Fibroblast of skin of right quadriceps (primary cell): ENCODE measurements at places on chromosomes 5 and 9.

GRCh38 chr5:151298063-151298855 lies 5.3 kb downstream of the SLC36A3 start:
- DNase-seq: peak; percentile 44

GRCh38 chr5:53749621-53750020 lies 189.2 kb downstream of the NDUFS4 start:
- peak; percentile 76 for DNase-seq

DNA sequence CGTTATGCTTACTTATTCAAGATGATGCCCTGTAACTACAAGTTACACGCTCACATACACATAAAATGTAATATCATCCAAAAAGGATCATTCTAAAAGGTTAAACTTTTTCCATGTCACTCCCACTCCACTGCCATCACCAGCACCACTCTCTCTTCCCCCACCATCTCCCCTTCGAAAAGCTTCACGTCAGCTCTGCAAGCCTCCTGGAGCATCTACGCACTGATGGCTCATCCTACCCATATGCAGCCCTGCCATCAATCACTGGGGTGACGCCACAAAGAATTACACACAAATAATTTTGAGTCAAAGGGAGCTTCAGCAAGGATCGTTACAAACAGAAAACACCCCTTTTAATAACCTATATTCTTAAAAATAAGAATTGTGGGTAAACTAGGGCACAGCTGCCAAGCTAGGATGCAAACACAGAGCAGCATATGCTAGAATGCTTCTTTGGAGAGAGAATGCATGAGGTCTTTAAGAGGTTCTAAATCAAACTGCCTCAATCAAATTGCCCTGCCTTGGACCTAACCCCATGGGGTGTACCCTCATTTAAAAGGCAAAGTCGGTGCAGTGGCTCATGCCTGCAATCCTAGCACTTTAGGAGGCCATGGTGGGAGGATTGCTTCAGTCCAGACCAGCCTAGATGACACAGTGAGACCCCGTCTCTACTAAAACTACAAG lies 56.1 kb downstream of the SHB start:
- DNase-seq: no peak

GRCh38 chr9:129624168-129624759 lies 1.7 kb upstream of the NTMT1 start:
- DNase-seq: peak; percentile 56

GRCh38 chr5:60738461-60738860 lies 38.5 kb upstream of the DEPDC1B start:
- DNase-seq: no peak

DNA sequence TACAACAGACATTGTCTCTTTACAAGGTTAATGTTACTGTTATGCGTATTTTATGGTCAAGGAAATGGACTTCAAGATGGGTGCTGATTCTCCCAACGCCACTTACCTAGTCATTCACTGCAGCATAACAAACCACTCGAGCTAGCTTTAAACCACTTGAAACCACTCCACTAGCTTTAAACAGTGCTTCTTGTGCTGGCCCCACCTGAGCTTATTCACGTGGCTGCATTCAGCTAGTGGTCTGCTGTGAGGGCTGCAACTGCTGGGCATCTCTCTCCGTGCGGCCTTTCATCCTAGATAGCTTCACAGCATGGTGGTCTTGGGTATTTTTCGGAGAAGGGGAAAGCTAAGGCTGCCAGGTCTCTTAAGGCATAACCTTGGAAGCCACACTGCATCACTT lies 3.5 kb upstream of the HRH2 start:
- DNase-seq: no peak

DNA sequence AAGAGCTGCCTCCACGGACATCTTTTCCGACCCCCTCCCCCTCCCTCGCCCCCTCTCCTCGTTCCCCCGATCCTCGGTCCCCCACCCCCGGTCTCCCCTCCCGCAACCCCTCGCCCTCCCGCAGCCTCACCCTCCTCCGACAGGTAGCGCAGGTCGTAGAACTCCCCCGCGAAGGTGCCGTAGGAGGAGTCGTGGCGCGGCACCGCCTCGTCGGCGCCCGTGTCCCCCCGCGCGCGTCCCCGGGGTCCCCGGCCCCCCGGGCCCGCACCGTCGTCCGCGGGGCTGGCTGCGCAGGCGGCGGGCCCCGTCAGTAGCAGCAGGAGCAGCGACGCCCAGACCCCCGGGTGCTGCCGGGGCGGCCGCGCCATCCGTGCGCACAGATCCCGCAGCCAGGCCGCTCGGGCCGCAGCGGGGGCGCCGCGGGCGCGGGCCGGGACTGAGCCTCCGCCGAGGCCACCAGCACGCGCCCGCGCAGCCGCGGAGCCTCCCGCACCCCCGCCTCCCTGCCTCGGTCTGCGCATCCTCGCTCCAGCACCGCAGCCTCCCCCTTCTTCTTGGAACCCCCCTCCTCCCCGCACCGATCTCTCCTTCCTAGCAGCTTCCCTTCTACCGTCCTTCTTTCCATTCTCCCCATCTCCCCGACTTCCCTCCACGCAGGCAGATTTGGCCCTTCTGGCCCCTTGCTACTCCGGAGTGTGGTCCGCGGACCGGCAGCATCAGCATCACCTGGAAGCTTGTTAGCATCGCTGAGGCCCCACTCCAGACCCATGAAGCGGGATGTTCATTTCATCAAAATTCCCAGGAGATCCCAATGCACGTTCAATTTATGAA lies at the start of gene FRRS1L:
TSS of gene FRRS1L (minus strand) at position 479 of the 831 bp plus-strand sequence. CDS start at position 368, 111 bp downstream.
- no peak for DNase-seq

GRCh38 chr5:120552638-120553037 lies 88.5 kb downstream of the PRR16 start:
- DNase-seq: no peak

GRCh38 chr5:74500110-74500917 lies 140.2 kb downstream of the ENC1 start:
- DNase-seq: no peak

- DNase-seq: peak; percentile 75
These were observed 720 bp downstream of the TUSC1 start for GRCh38 chr9:25677301-25678146.

DNA sequence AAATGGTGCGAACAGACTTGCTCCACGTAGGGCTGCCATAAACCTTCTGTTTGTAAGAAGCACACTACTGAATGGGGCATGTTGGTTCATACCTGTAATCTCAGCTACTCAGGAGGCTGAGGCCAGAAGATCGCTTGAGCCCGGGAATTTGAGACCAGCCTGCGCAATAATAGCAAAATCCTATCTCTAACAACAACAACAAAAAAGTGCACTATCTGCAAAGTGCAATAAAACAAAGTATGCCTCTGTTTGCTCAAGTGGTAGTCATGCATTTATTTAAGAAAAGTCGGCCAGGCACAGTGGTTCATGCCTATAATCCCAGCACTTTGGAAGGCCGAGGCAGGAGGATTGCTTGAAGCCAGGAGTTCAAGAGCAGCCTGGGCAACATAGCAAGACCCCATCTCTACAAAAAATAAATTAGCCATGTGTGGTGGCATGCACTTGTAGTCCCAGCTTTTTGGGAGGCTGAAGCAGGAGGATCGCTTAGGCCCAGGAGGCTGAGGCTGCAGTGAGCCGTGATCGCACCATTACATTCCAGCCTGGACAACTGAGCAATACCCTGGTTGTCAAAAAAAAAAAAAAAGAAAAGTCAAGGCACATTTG lies 5.2 kb downstream of the ATPSCKMT start:
- no peak for DNase-seq

- DNase-seq: peak; percentile 32
These were observed 17.7 kb upstream of the RNF180 start for GRCh38 chr5:64147849-64148441.

DNA sequence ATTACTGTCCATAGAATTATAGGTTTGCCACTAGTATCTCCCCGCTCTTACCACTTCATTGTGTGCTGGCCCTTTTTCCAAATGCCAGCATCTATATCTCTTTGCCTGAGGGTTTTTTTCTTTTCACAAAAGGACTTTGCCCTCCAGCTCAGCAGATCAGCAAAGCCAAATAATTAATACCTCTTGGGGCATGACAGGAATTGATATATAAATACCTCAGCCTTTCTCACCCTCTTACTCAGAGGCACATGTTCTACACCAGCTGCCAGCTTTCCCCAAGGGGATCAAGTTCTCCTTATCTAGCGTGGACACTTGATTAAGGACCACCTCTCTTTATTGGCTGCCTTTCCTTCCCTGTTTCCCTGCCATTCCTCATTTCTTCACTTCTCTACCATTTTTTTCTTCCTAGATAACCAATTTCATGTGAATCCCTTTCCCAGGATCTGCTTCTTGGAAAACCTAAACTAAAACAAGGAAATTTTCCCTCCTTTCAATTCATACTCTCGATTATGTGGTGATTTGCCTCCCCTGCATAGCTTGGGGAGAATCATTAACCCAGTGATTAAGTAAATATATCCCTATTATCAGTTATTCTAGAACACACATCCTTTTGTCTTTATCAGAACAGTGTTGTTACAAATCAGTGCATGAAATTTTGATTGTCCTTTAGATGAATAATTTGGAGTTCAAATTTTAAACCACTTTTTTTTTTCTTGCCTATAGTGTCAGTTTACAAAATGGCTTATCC lies 6.9 kb upstream of the NUDT12 start:
- DNase-seq: no peak

- DNase-seq: no peak
These were observed 18.1 kb downstream of the PITX1 start for GRCh38 chr5:135015942-135016341.

DNA sequence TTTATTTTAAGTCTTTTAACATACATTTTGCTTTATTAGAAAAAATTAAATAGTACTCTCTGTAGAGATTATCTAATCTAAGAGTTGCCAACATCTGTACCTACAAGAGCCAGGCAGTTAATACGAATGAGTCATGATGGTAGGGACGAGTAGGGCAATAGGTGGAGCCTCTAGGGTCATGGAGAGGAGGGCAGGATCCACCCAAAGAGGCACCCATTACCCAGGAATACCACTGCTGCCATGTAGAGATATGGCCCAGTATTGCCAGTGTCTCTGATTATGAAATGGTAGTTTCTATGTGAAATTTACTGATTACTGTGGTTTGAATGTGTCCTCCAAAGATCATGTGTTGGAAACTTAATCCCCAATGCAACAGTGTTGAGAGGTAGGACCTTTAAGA lies 170.4 kb downstream of the PIK3R1 start:
- no peak for DNase-seq

GRCh38 chr9:90142580-90142979 lies 500.0 kb downstream of the DIRAS2 start:
- peak; percentile 32 for DNase-seq

DNA sequence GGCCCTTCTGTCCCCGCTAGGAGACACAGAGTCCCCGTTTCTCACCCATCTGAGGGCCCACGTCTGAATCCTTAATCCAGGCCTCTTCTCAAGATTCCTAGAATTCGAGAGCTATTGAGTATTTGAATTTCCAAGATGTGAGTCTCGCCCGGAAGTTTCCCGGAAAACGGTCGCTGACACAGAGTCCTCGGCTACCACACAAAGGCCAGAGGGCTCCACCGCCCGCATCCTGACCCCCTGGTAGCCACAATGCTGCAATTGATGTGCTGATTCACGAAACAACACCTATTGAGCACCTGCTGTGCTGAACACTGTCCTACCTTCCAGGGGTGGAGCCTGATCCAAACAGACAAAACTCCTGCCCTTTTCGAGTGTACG lies 670 bp upstream of the FBP1 start:
- DNase-seq: no peak

GRCh38 chr9:130867556-130867955 lies 29.1 kb downstream of the QRFP start:
- no peak for DNase-seq

DNA sequence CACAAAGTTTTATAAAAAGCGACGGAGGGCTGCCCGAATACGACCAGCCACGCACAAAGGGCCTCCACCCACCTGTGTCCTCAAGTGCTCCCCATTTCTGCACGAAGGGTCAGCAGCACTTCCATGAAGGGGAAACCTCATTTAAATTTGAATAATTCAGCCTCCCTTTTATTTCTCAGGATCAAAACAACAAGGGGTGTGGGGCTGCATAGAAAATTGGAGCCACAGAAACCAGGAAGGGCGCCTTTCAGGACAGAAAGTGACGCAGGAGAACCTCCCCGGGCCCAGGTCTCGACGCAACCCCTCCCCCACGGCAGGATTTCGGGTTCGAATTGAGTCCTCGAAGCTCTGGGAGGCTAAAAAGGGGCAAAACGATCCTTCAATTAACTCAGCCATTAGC lies 2.1 kb downstream of the NRARP start:
- no peak for DNase-seq

- DNase-seq: no peak
These were observed 176.9 kb downstream of the FGF1 start for GRCh38 chr5:142509026-142509425.

DNA sequence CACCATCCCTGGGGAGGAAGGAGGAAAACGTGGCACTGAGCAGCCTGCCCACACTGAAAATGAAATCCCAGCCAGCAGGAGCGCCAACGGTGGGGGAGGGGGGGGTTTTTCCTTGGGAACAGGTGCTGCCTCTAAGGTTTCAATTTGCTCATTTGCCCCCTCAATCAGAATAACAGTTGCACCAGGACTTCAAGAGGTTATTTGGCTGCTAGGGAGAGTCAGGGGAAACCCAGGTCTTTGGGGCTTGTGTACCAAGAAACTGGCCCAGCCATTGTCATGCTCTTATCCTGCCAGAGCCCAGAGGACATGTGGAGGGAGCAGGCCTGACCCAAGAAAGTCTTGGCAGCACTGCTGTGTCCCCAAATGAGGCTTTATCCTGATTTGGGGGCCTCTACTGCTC lies 66.5 kb downstream of the NDFIP1 start:
- no peak for DNase-seq

- DNase-seq: peak; percentile 83
These were observed 49.8 kb downstream of the NR6A1 start for GRCh38 chr9:124721109-124721906.

GRCh38 chr9:127758843-127759242 lies 19.6 kb downstream of the SH2D3C start:
- no peak for DNase-seq

DNA sequence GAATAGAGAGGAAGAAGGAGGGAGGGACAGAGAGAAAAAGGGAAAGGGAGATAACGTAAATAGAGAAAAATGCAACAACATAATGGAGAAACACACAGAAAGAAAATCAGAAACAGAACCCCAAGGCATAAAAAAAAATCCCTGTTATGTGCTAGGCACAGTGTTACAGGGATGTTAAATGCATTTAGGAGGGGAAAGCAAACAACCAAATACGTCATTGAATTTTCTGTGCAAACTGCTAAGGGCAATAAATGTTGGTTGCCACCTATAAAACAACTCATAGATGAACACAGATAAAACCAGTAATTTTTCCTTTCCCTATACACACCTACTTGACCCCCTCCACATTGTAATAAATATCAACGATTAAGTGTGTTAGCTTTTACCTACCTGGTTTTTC lies 51.3 kb upstream of the ASTN2 start:
- no peak for DNase-seq

GRCh38 chr5:136907371-136907770 lies 542.0 kb upstream of the TRPC7 start:
- no peak for DNase-seq

DNA sequence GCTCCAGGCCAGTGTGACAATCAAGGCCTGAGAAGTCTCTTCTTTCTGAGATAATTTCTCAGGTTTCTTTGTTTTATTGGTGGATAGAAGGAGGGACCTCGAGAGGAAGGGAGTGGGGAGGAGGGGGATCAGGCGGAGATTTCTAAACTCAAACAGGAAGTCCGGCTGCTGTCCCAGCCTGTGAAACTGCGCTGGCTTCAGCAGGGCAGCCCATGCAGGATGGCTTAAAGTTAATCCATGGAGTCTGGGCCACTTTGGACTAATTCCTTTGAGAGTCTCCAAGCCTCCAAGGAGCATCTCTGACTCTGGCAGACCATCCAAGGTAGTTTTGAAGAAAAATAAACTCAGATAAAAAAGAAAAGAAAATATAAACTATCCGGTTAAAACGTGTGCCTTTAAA lies 378.5 kb downstream of the MLLT3 start:
- DNase-seq: no peak
